Lower lobe of right lung (tissue), 2 donors: ENCODE measurements at places on chromosomes 6 and 20. TPM values are rescaled to one million over a fixed set of nuclear protein-coding genes. Genes with fewer than 3 reads are reported as not detected.
A peak's percentile ranks its signal among the peaks of the same experiment; 100 is the strongest.

GRCh38 chr6:101926149-101926925, 532.8 kb downstream of the GRIK2 start:
- H3K4me1 ChIP-seq = no peaks in the 10 kb centered on the region
- no peak overlapping the region for H3K27ac ChIP-seq
- no peak overlapping the region for H3K4me3 ChIP-seq
- no peak for DNase-seq
- H3K27me3 ChIP-seq = no peaks in the 10 kb centered on the region
- H3K36me3 ChIP-seq = no peaks in the 10 kb centered on the region

Gene BMP5
- total RNA-seq = 13.3 TPM

DNA sequence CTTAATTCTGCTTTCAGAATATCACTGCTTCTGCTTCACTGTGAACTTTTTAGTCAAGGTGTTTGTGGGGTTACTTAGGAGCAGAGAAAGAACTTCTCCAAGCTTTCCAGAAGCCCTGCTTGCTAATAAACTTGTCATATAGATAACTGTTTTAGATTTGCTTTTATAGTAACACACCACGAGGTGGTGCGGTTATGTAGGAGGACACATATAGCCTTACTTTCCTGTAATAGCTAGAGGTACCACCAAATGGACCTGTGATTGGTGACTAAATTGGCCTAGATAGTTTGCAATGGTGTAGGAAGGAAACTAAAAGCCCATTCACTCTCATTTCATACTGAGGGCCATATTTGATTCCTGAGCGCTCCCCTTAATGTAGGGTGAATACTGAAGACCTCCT, 52.3 kb upstream of the BCLAF1 start:
- no peaks in the 10 kb centered on the region for H3K4me1 ChIP-seq
- DNase-seq = no peak
- no peaks in the 10 kb centered on the region for H3K27me3 ChIP-seq

GRCh38 chr6:147642458-147642857, 134.0 kb downstream of the SAMD5 start:
- H3K27me3 ChIP-seq = no peaks in the 10 kb centered on the region
- H3K4me3 ChIP-seq = no peak overlapping the region
- no peaks in the 10 kb centered on the region for H3K36me3 ChIP-seq
- H3K27ac ChIP-seq = no peak overlapping the region

DNA sequence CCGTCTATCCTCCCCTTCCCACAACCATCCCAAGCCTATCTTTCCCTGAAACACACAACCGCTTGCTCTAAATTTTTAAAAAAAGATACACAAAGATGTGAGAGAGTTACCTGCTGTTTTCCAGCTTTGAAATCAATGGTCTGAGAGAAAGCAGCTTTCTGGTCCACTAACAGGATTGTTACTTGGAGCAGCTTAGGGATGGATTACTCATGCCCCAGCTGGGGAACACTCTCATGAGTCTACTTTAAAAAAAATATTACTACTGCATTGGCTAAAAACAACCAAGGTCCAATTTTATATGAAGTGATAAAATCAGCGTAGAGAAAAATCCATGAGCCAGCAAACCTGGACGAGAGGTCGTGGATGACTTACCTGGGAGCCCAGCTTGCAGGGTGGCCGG, 29.6 kb upstream of the FOXC1 start:
- H3K27ac ChIP-seq = no peak overlapping the region
- no peaks in the 10 kb centered on the region for H3K36me3 ChIP-seq
- no peaks in the 10 kb centered on the region for H3K4me1 ChIP-seq
- no peak for DNase-seq
- no peak overlapping the region for H3K4me3 ChIP-seq

DNA sequence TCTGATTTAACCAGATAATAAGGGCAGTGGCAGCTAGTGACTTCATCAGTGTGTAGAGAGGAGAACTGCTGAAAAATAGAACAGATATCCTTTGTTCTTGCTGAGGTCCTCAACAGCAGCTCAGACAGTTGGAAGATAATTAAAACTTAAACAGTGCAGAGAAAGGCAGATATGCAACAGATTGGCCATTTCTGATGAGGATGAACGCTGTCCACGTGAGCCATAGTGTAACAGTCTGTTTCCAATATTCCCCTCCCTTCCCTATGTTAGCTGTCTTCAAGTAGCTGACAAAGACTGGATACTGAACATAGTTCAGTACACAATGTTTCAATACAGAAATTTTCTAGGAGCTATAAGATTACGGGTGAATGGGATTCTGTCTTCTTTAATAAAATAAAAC, 291.4 kb downstream of the BTBD9 start:
- H3K27me3 ChIP-seq = no peaks in the 10 kb centered on the region
- H3K4me3 ChIP-seq = no peak overlapping the region
- no peak overlapping the region for H3K27ac ChIP-seq
- H3K36me3 ChIP-seq = no peaks in the 10 kb centered on the region
- H3K4me1 ChIP-seq = peaks cover 3% of the 10 kb centered on the region

DNA sequence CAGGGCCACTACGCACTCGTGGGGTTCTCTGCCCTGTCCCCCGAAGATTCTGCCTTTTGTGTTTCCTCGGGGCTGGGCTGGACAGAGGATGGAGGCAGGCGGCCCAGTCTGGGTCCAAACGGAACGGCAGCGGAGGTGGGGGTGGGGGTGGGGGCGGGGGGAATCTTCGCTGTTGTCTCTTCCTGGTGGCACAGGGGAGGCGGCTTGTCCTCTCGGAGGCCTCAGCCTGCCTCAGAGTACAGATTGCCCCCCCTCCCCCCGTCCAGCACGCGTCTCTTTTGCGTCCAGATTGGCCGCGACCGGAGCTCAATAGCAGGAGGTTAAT, 1.4 kb upstream of the INSM1 start:
- no peak for DNase-seq
- H3K36me3 ChIP-seq = no peaks in the 10 kb centered on the region
- H3K4me3 ChIP-seq = no peak overlapping the region
- H3K27me3 ChIP-seq = peaks cover 83% of the 10 kb centered on the region

GRCh38 chr6:16982807-16983206, 119.0 kb upstream of the STMND1 start:
- peaks cover 22% of the 10 kb centered on the region for H3K4me1 ChIP-seq
- no peaks in the 10 kb centered on the region for H3K27me3 ChIP-seq
- no peak overlapping the region for H3K4me3 ChIP-seq
- DNase-seq = no peak
- H3K36me3 ChIP-seq = no peaks in the 10 kb centered on the region
- no peak overlapping the region for H3K27ac ChIP-seq

Gene LY6G5C
- 2.9 TPM for total RNA-seq

DNA sequence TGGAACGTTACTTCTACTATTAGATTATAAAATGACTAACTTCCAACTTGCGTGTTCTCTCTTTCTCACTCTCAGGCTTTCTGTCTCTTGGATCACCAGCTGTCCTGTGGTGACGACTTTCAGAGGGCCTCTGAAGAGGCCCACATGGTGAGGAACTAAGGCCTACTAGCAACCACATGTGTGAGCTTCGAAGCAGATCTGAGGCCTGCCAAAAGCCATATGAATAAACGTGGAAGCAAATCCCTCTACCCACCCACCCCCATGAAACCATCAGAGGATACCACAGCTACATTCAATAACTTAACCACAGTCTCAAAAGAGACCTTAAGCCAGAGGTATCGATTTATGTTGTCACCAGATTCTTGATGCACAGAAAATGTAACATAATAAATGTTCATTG, 13.5 kb upstream of the BMP5 start:
- H3K4me3 ChIP-seq = no peak overlapping the region
- no peaks in the 10 kb centered on the region for H3K27me3 ChIP-seq
- DNase-seq = no peak
- no peaks in the 10 kb centered on the region for H3K36me3 ChIP-seq

- H3K27ac ChIP-seq = peak overlapping the region; percentile 72
- no peaks in the 10 kb centered on the region for H3K27me3 ChIP-seq
- H3K4me1 ChIP-seq = peaks cover 41% of the 10 kb centered on the region
- H3K36me3 ChIP-seq = no peaks in the 10 kb centered on the region
- DNase-seq = peak; percentile 51
Measured at GRCh38 chr6:56370127-56370540, 122.8 kb upstream of the COL21A1 start.

Gene BTN1A1
- not detected for total RNA-seq

Gene C6orf58
- total RNA-seq = not detected

GRCh38 chr20:49285813-49286494, 8.1 kb upstream of the ZNFX1 start:
- peaks cover 100% of the 10 kb centered on the region for H3K36me3 ChIP-seq
- no peak overlapping the region for H3K4me3 ChIP-seq
- H3K4me1 ChIP-seq = peaks cover 37% of the 10 kb centered on the region
- no peak overlapping the region for H3K27ac ChIP-seq

DNA sequence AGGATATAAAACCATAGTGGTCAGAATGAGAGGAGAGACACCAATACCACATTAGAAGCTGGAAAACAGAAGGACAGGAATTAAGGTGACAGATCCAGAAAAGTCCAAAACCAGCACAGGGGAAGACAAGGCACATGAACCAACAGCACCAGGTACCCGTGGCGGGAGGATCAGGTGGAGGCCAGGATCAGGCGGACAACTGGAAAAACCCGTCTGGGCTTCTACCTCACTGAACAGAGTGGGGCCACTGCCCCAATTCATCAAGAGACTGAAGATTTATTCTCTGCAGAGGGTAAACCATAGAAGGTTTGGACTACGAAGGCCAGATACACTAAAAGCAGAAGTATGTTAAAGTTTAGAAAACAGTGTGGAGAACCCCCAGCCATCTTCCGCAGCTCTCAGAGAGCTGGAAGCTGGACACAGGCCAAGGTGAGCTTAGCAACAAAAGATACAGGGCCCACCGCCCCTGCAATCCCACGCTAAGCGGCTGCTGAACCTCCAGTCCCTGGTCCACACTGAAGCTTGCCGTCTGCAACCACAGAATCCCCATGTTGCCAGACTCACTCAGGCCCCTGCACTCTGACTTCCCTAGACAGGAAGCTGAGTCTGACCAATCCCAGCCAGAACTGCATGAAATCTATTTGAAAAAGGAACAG, 29.9 kb downstream of the ABHD12 start:
- H3K4me3 ChIP-seq = no peak overlapping the region
- H3K4me1 ChIP-seq = peaks cover 16% of the 10 kb centered on the region
- DNase-seq = no peak
- H3K27ac ChIP-seq = peak overlapping the region; percentile 61

Gene GSTA4
- total RNA-seq = 63.4 TPM

DNA sequence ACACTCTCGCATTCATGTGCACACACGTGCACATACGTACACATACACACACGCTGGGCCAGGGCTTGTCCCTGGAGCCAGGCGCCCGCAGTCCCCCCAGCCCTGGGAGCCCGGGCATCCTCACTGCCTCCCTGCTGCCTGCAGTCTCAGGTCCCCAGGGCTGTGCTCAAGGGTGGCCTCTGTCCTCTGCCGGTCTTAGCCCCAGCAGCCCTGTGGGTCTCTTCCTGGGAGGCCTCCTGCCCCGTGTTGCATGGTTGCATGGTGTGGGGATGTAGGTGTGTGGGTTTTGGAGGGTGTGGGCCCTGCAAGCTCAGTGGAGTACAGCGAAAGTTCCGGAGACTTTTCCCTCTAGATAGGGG, 101.5 kb downstream of the TMEM242 start:
- peaks cover 8% of the 10 kb centered on the region for H3K4me1 ChIP-seq
- DNase-seq = no peak
- H3K27ac ChIP-seq = no peak overlapping the region
- H3K36me3 ChIP-seq = no peaks in the 10 kb centered on the region
- H3K4me3 ChIP-seq = no peak overlapping the region

DNA sequence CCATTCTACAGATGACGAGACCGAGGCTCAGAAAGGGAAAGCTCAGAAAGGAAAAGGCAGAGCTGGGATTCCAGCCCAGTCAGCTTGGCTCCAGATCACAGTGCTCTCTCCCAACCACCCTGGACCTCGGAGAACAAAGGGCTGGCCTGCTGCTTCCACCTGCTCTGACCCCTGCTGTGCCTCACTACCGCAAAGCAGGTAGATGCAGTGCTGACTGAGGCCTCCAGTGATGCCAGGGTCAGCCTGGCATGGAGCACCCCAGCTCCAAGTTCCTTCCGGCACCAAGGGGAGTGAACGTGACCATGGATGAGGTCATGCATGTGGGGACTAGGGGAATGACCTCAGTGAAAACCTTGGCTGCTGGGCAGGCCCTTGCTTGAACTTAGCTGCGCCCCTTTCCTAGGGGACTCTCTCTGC, 20.7 kb upstream of the TLDC2 start:
- DNase-seq = no peak
- H3K36me3 ChIP-seq = peaks cover 5% of the 10 kb centered on the region
- H3K27me3 ChIP-seq = no peaks in the 10 kb centered on the region

DNA sequence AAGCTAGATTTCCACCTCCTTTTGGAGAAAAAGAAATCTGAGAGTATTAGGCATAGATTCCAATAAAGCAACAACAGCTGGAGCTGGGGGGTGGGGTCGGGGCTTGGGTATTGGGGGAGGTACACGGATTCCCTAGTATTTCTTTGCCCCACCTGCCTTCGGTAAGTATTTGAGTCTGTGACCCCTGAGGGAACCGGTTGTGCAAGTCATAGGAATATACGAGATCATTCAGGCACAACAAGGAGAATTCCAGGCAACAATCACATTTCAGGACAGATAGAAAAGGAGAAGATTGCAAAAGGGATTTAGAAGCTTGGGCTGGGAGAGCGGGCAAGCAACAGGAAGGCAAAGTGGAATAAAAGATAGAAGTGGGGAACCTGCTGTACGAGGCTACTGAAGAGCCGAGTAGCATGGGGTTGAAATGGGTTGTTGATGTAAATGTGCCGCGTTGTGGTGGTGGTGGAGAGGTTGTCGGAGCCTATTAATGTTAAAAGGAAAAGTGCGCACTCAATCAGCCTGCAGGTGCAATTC, 148.9 kb downstream of the BCAS1 start:
- DNase-seq = no peak
- H3K27me3 ChIP-seq = no peaks in the 10 kb centered on the region
- no peak overlapping the region for H3K27ac ChIP-seq
- no peaks in the 10 kb centered on the region for H3K36me3 ChIP-seq

DNA sequence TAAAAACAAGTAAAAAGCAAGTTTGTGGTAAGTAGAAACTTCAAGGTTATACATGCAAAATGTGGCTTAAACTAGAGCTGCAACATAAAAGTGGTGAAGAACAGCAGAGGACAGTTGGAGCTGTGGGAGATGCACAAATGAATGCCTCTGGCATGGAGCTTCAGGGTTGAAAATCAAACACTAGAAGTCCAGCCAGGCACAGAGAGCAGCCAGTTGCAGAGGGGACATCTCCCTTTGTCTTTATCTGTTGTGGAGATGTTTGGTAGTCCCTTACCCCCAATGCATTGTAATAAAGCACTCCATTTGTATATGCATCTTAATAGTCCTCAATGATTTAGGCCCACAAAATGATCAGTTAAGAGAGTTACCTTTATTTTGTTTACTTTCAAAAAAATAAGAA, 73.1 kb upstream of the C20orf144 start:
- no peak overlapping the region for H3K27ac ChIP-seq
- H3K4me3 ChIP-seq = no peak overlapping the region
- no peaks in the 10 kb centered on the region for H3K4me1 ChIP-seq
- no peak for DNase-seq
- no peaks in the 10 kb centered on the region for H3K36me3 ChIP-seq
- no peaks in the 10 kb centered on the region for H3K27me3 ChIP-seq

GRCh38 chr6:29762781-29763214, 39.6 kb downstream of the HLA-F start:
- no peak overlapping the region for H3K27ac ChIP-seq
- H3K36me3 ChIP-seq = no peaks in the 10 kb centered on the region
- no peaks in the 10 kb centered on the region for H3K27me3 ChIP-seq
- DNase-seq = no peak
- peaks cover 19% of the 10 kb centered on the region for H3K4me1 ChIP-seq
- no peak overlapping the region for H3K4me3 ChIP-seq

GRCh38 chr6:10463491-10464481, 48.9 kb upstream of the TFAP2A start:
- H3K27ac ChIP-seq = no peak overlapping the region
- H3K36me3 ChIP-seq = no peaks in the 10 kb centered on the region
- H3K4me1 ChIP-seq = no peaks in the 10 kb centered on the region
- no peak overlapping the region for H3K4me3 ChIP-seq
- peaks cover 6% of the 10 kb centered on the region for H3K27me3 ChIP-seq
